ENCODE measurements at places on chromosomes 5 and 9.
A peak's percentile ranks its signal among the peaks of the same experiment; 100 is the strongest.

DNA sequence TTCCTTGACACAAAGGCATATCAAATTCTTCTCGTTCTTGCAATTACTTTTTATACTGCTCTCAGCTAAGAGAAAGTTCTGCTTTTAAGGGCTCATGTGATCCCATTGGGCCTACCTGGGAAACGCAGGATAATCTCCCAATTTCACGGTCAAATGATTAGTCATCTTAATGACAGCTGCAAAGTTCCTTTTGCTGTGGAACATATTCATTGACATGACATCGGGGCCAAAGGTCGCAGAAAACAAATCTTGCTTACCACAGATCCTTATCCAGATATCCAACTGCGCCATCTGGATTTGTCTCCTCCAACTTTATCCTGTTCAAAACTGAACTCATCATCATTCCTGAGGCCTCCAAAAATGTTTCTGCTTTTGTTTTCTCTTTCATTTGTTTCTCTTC is 1085.6 kb upstream of the WWC1 start:
- no peak for DNase-seq

DNA sequence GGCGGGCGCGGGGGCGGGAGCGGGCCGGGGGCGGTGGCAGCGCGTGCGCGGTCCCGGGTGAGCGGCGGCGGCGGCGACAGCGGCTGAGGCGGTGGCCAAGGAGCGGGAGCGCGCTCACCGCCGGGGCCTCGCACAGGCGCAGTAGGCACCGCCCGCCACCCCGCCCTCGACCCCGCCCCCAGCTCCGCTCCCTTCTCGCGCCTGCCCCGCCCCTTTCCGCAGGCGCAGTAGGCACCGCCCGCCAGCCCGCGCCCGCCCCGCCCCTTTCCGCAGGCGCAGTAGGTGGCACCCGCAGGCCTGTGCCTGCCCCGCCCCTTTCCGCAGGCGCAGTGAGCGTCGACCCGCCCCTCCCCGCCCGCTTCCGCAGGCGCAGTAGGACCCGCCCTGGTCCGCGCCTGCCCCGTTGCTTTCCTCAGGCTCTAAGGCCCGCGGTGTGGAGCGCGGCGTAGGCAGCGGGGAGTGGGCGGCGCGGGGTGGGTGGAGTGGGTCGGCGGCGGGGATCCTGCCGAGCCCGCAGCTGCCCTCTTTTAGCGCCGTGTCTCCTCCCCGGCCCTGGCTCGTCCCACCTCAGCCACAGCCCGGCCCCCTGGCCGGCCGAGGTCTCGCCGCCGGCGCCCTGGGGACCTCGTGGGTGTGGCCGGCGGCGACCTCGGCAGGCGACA is at the start of gene CAMSAP1:
TSS of gene CAMSAP1 (minus strand) at position 116 of the 662 bp plus-strand sequence. CDS start 387 bp downstream, outside the sequence.
- DNase-seq, result peak; percentile 84

DNA sequence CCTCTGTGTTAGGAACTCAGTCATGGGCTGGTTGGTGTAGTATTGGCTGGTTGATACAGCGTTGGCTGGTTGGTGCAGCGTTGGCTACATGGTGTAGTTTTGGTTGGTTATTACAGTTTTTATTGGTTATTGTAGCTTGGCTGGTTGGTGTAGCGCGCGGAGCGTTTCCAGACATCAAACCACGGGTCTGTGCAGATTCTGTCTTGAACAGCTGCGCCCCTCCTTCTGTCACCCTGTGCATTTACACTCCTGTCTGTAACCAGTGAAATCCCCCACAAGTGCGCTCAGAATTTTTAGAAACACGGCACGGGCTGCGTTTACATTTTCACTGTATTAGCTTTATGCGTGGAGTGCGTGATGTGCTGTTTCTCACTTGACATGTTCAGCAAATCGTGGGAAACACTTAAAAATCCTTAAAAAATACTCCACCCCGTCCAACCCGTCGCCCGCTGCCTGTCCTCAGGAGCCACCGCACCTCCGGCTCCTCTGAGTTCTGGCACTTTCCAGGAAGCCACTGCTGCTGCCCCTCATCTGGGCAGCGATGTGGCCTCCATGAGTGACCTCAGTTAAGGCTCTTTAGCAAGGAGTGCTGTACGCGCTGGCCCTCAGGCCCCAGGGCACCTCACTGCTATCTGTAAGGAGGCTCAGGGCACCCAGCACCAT is 20.8 kb downstream of the NKD2 start:
- no peak for DNase-seq

- no peak for DNase-seq
Observed at GRCh38 chr5:144332265-144332664, 161.6 kb downstream of the KCTD16 start.

GRCh38 chr9:133234577-133235322 is 25.7 kb upstream of the OBP2B start:
- DNase-seq, result no peak

DNA sequence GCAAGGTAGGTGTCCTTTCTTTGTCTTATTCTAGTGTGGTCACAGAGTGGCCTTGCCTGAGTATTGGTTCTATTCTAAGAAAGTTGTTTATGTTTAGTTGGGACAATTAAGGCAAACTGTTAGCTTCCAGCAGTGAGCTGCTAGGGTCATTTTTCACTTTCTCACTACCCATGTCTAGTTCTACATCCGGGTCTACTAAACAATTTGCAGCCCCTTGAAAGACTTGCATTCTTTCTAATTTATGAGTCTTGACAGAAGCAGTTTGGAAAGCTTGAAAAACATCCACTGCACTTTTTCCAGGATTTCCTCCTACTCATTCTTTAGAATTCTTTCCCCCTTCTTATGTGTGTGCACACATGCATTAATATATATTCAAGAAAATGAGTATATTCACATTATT is 892.2 kb upstream of the ACO1 start:
- no peak for DNase-seq

DNA sequence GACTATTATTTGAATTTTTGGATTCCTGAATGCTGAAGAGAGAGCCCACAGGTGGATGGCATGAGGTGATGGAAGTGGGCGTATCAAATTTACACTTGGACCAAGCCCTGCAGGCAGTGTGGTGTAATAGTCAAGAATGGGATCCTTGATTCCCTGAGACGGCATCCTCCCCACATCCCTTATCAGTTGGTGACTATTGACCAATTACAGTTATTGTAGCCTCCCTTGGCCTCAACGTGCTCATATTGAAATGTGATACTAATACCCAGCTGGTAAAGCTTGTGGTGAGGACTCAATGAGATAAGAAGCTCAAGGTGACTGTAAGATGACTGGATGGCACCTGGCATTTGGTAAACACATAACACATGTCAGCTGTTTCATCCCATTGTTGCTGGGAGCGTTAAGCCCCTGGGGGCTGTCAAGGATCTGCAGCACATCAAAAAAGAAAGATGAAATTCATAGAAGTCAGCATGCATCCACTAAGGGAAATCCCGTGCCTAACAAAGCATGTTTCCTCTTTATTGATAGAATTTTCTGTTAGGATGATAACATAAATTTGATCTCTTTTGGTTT is 65.6 kb upstream of the IRX2 start:
- no peak for DNase-seq

GRCh38 chr9:88224938-88225337 is 86.7 kb upstream of the SPATA31C2 start:
- no peak for DNase-seq

DNA sequence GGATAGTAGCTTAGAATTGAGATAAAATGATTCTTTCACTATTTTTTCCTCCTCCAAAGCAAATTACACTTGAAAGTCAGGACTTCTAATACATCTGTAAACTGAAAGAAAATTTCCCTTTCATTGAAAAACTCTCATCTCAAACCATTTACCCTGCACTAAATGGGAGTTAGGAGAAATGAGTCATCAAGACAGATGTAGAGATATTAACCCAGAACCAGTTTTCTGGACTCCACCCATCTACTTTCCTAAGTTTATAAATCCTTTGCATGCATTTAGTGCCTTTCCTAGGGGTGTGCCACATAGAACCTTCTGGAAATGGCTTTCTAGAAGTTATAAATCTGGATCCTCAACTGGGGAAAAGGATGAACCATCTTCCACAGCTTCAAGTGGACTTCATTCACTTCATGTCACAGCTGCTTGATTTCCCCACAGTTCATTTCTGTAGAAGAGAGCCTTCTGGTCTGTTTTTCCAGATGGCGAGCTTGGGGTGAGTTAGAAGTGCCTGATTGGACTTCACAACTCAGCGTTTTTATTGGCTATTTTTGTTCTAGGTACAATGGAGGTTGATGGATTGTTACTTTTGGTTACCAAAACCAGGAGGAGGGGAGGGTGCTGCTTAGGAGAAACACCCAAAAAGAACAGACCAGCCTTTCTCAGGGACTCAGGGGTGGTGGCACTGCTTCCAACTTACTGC is 72.5 kb upstream of the GPR151 start:
- no peak for DNase-seq

DNA sequence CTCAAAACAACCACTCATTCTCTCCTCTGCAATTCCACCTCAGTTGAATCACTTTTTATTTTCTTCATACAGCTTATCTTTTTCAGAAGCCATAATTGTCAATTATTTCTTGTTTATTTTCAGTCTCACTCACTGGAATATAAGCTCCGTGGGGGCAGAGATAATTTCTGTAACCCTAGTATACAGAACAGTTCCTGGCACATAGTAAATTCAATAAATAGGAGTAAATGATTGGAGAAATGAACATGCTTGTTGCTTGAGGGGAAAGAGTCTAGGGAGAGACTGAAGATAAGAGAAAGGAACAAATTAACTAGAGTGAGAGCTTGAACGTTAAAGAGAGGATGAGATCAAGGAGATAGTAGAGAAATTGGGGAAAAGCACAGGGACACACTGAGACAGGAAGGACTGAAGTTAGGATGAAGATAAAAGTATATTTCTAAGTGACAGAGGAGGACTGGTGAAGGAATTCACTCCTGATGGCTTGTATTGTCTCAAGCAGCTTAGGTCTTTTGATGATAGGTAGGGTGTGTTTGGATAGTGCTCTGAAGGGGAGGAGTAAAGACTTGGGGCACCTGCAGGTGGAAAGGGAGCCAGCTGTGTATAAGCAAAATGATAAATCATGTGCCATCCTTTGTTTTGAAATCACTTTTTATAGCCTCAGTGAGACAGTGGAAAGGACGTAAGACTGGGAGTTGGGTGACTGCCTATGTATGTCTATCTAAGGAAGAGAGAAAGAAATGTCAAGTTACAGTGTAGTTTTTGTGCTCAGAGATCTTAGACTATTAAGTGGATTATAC is 2.2 kb downstream of the NAA35 start:
- no peak for DNase-seq

DNA sequence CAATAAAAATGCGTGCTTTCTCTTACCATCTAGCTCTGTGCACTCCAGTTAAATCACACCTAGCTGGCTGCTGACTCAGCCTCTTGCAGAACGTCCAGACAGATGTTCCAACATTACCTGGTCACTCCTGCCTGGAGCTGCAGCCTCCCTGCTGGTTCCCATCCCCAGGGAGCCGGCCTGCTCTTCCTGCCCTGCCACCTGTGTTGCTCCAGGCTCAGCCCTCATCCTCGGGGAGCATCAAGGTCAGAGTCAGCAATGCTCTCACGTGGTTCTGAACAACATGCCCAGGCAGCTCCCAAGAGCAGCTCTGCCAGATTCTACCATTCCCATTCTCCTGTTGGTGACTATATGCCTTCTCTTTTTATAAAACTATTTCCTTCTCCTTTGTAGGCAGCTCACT is 81.3 kb downstream of the GADD45G start:
- DNase-seq, result no peak

DNA sequence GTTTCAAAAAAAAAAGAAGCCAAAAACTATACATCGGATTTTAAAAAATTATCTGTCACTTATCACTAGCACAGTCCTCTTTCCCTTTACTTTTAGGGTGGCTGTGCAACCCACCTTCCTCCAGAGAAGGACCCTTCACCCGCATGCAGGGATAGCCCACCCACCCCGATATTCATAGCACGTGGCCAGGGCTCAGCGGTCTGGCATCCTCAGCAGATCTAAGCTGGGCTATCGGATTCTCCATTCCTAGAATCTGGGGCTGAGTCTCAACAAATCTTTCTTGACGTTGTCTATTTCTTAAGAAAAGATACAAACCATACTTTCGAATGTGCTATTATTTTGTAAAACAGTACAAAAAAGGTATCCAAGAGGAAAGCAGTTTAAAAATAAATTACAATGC is 70.9 kb downstream of the MYO10 start:
- DNase-seq, result no peak

DNA sequence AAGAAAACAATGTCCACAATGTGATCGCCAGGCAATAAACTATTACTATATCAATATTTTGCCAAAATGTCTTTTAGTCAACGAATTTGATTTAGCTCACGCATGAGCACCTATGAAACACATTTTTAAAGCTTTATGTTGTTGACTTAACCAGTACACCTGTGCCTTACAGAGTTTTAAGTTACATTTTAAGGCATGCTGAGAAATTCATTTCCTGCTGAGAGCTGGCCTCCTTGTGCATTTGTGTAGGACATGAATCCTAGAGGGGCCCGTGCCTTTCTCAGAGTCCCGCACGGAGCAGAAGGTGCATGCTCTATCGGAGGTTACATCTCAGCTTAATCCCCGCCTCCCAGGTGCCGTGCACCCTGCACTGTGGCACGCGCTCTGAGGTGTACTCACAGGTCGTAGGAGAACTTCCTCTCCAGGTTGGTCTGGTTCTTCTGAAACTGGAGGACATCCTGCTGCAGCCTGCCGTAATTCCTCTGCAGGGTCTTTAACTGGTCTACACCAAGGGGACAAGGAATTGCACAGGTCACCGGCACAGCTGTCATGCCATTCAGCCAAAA is 53.2 kb downstream of the GOLM1 start:
- DNase-seq, result no peak

DNA sequence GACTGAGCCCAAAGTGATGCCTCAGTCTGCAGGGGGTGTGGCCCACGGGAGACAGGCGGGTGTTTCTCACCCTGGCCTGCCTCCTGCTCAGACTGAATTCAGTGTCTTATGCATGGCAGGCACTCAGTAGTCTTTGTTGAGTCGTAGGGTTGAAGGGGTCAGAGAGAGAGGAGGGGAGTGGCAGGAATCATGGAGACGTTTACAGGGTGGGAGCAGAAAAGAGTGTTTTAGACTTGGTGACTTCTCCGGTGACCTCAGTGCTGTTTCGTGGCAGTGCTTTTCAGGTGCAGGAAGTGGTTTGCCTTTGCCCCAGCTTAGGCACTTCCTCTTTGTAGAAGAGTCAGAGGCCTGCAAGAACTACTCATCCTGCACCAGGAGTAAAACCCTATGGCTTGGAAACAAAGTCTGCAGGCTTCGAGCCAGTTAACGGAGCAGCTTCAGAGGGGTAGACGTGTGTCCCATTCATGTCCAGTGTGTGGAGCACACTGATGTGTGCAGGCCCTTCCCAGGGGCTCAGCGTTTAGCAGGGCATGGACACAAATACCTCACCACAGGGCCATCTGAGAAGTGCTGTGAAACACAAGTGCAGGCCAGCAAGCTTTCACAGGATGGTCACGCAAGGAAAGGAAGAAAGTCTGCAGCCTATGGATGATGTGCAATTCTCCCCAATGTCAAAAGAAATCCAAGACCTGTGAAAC is 24.5 kb upstream of the SEMA4D start:
- no peak for DNase-seq

DNA sequence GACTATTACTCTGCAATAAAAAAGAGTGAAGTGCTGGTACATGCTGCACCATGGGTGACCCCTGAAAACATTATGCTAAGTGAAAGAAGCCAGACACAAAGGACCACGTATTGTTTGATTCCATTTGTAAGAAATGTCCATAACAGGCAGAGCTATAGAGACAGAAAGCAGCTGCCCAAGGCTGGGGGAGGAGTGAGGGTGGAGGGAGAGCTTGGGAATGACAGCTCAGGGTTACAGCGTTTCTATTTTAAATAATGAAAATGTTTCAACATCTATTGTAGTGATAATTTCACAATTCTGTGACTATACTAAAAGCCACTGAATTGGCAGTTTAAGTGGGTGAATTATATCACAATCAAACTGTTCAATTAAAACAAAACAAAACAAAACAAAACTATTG is 81.7 kb downstream of the MYO10 start:
- no peak for DNase-seq

All from brain microvascular endothelial cell (primary cell).